ENCODE measurements at places on chromosomes 11 and 22. TPM values are rescaled to one million over a fixed set of nuclear protein-coding genes. Genes with fewer than 3 reads are reported as not detected.
A peak's percentile ranks its signal among the peaks of the same experiment; 100 is the strongest.

- no peak for DNase-seq
Measured at GRCh38 chr11:108854346-108854745, 189.5 kb downstream of the DDX10 start.

Gene TRIM77
- total RNA-seq = not detected

- no peak for DNase-seq
Measured at GRCh38 chr11:70367071-70367470, 31.3 kb upstream of the CTTN start.

GRCh38 chr11:59216641-59217564 is 4.2 kb upstream of the MPEG1 start:
- DNase-seq = no peak

DNA sequence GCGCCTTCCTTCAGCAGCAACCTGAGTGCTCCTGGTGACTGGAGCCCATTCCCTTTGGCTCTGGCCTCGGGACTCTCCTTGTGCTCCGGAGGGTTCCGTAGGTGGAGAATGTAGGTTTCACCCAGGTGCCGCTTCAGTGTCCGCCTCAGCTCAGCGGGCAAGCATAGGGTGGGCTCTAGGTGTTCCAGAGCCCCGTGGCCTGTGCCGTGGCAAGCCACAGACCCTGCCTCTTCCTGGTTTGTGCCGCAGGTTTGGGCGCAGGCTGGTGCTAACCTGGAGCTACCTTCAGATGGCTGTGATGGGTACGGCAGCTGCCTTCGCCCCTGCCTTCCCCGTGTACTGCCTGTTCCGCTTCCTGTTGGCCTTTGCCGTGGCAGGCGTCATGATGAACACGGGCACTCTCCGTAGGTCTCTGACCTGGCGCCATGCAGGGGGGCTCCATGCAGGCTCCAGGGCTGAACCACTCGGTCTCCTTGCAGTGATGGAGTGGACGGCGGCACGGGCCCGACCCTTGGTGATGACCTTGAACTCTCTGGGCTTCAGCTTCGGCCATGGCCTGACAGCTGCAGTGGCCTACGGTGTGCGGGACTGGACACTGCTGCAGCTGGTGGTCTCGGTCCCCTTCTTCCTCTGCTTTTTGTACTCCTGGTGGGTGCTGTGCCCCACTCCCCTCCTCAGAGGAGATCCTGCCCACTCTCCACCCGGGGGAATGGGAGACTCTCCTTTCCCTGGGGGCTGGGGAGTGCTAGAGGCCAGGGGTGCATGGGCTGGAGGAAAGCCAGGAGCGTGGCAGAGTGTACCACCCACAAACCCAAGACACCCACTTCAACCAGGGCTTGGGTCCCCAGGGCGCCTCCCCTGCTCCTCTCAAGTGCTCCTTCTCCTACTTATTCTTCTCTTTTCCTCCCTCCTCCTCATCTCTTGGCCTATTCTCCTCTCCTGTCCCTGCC is 2.4 kb downstream of the SLC22A12 start:
- no peak for DNase-seq

- DNase-seq = no peak
Measured at GRCh38 chr11:19437760-19438159, 197.0 kb upstream of the E2F8 start.

DNA sequence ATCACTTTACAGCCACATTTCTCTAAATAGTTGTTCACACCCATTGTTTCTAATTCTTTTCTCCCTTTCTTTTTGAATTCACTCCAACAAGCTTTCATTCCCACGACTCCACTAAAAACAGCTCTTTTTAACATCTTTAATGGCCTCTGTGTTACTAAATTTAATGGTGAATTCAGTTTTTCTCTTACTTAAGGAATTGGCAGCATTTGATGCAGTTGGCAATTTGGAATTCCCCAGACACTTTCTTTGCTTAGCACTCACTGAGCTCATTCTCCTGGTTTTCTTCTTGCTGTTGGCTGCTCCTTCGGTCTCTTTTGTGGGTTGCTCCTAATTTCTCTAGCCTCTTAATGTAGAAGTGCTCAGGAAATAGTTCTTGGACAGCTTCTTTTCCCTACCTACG is 40.5 kb upstream of the OR9Q1 start:
- DNase-seq = no peak

Gene IGF2
- 0.77 TPM for total RNA-seq

DNA sequence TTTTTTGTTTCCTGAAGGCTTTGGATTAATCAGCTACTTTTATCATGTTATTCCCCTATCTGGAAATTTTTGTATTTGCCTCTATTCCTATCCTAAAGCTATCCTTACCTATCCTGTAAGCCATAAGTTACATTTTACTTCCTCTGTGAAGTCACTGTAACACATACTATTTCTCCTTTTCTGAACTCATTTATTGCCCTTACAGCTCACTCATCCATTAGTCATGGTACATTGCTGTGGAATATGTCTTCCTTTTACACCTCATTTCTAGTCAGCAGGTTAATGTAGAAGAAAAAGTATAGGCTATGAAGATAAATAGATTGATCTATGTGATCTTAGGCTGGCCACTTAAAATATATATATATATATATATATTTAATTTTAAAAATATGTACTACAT is 28.0 kb downstream of the SWAP70 start:
- no peak for DNase-seq

Gene MMP7
- not detected for total RNA-seq

Gene PRRG4
- 0.07 TPM for total RNA-seq

DNA sequence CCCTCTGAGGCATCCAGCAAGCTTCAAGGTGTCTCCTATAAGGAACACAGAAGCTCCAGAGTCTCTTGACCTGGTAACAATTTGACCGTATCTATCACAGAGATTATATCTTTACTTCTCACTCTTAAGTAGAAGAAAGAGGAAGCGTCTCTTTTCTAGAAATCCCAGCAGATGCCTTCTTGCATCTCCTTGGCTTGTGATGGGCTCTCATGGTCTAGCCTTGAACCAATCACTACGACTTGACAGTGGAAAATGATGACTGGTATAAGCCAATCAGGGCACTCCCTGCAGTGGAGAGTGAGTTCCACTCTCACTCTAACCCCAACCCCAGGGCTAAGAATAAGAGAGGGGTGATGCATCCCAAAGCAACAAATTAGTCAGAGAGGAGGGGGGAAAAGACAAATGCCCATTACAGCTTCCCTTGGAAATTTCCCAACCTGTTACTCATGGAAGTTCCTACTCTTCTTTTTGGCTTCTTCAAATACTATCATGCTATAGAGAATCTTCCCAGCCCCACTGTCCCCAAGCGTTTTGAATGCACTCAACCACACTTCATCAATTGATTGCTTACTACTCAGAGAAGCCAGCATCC is 293.5 kb downstream of the MN1 start:
- no peak for DNase-seq

Gene C11orf42
- not detected for total RNA-seq

DNA sequence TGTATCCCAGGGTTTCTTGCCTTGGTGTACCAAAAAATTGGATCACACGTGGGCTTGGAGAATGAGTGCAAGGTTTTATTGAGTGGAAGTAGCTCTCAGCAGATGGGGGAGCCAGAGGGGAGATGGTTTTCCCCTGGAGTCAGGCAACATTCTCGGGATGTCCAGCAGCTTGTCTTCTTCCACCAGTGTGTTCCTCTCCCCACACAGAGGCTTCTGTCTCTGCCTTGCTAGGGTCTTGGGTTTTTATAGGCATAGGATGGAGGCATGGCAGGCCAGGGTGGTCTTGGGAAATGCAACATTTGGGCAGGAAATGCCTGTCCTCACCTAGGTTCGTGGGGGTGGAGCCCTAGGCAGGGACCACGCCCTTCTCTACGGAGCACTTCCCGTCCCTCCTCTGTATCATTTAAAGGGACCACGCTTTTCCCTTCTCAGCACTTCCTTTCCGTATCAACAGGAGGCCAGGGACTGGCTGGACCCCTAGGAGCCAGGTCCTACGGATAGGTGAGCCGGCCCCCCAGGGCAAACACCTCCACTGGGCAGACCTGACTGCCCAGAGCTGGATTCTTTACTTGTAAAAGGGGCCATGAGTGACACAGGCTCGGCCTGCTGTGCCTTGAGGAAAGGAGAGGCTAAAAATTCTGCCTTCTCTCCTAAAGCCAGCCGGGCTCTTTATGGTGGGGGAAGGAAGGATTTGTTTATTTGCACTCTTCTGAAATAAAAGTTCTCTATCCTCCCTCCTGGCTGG is 55.3 kb upstream of the CCDC188 start:
- peak; percentile 30 for DNase-seq

GRCh38 chr11:27158456-27159334 is 118.1 kb downstream of the BBOX1 start:
- DNase-seq = no peak

- no peak for DNase-seq
Measured at GRCh38 chr11:106021181-106021966, 666 bp downstream of the MSANTD4 start.

Gene HORMAD2
- total RNA-seq = not detected

Gene RPS19BP1
- total RNA-seq = 42.6 TPM

DNA sequence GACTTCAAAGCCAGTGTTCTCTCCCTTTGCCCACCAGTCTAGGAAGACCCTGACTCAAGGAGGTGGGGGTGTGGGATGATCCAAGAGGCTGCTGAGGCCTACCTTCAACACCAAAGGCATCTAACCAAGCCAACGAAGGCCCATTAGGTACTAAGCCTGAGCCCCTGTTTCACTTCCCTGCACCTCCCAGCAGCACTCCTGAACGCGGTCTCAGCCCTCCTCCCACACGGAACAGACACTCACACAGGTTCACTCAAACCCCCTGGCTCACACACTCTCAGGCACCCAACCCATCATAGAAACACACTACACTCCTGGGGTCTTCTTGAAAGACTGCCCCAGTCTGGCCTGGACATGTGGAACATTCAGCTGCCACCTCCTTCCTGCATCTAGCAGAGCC is 40.7 kb downstream of the SLC22A12 start:
- no peak for DNase-seq

GRCh38 chr11:18836417-18836816 is 44.8 kb upstream of the PTPN5 start:
- no peak for DNase-seq

Gene SLC5A12
- not detected for total RNA-seq

GRCh38 chr22:37269936-37270678 is 12.2 kb upstream of the CYTH4 start:
- DNase-seq = no peak

DNA sequence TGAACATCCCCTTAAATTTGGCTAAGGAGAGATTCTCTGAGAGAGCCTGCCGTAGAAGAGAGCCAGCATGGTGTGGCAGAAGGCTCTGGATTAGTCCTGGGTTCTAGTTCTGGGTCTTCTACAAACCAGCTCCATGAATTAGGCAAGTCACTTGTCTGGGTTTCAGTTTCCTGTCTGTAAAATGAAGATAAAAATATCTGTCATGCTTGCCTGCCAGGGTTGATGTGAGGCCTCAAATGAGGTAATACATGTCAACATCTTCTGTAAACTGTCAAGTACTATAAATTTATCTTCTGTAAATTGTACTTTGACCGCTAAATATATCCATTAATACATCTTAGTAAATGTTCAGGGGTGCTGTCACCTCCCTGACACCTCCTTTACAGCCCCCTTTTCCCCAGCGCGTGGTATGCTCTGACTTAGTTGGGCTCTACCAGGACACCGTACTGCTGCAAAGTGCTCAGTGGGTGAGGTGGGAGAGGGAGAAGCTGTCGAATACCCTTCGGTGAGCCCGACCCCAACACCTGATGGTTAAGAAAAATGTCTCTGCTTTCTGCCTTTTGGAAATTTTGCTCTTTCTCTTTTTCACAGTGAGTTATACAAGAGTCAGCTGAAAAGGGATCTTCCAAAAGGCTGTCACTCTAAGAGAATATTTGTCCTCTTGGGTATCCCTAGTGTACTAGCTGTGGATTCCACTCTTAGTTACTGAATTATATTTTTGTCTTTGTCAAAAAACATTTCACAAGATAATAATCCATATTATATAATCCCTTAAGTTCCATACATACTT is 15.0 kb downstream of the RBX1 start:
- no peak for DNase-seq

DNA sequence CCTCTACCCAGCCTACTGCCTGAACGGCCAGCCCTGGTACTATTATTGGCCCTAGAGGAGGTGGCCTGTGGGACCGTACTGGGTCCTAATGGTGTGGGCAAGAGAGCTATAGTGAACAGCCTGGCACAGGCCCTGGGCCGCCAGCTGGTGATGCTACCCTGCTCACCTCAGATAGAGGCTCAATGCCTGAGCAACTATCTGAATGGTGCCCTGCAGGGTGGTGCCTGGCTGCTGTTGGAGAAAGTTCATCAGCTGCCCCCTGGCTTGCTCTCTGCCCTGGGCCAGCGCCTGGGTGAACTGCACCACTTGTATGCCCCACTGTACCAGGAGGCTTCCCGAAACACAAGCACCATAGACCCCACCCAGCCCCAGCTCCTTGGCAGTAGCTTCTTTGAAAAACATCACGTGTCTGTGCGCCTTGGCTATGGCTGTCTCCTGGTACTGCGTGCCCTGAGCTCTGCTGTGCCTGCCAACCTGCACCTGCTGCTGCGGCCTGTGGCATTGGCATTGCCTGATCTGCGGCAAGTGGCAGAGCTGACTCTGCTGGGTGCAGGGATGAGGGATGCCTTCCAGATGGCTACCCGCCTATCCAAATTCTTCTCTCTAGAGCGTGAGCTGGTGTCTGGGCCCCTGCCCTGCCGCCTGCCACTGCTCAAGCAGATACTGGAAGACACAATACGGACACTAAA is 49.0 kb downstream of the DNHD1 start:
- DNase-seq = no peak

DNA sequence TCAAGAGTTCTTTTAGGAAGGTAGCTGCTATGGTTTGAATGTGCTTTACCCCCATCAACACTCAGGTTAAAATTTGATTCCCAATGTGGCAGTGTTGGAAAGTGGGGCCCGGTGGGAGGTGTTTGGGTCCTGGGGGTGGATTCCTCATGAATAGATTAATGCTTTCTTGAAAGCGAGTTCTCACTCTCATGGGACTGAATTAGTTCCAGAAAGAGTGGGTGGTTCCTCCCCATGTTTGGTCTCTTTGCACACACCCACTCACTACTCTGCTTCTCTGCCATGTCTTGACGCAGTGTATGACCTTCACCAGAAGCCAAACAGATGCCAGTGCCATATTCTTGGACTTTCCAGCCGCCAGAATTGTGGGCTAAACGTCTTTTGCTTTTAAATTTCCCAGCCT is 394.4 kb downstream of the OPCML start:
- no peak for DNase-seq

Gene HBE1
- not detected for total RNA-seq

Gene E2F8
- not detected for total RNA-seq

GRCh38 chr11:1349327-1350041 is 40.1 kb upstream of the TOLLIP start:
- DNase-seq = no peak

DNA sequence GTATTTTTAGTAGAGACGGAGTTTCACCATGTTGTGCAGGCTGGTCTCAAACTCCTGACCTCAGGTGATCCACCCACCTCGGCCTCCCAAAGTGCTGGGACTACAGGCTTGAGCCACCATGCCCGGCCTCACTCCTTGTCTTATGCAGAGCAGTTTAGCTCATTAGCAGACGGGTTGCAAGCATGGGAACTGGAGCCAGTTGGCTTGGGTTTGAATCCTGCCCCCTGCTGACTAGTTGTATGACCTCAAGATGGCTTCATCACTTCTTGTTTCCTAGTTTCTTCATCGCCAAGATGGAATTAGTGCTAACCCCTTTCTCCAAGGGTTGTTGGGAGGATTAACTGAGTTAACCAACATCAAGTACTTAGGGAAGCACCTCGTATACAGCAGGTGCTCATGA is 23.4 kb upstream of the RASD2 start:
- no peak for DNase-seq

Data from T-helper 17 cell (primary cell).